Stimulated activated CD4-positive, alpha-beta T cell treated with anti-CD3 and anti-CD28 coated beads, Interleukin-1b, Interleukin-23, amount 100 ng/mL, for 24 hours (primary cell): ENCODE measurements at places on chromosomes 6 and 20.

DNA sequence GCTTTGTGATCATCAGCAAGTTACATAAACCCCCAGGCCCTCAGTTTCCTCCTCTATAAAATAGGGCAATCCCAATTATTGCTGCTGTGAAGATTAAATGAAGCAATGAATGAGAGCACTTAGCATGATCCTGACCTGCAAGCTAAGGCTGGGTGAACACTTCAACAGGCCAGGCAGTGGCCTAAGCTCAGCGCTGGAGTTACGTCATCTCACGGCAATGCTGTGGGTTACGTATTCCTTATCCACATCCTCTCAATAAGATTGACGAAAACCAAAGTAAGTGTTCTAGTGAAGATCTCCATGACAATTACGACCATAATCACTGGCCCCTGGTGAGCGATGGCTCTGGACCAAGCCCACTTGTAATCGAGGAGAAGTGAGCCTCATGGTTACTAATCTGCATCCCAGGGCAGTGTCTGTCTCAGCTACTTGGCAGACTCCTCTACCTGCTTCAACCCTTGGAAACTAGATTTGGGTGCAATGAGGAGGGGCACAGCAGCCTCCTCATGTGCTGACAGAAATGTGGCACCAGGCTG, 274.1 kb upstream of the ARID1B start:
- no peak for DNase-seq

GRCh38 chr6:108452711-108453195, 108.0 kb upstream of the FOXO3 start:
- no peak for DNase-seq

GRCh38 chr6:158836625-158837311, 17.6 kb upstream of the EZR start:
- DNase-seq, result no peak

GRCh38 chr6:41370488-41371111, 35.2 kb downstream of the NCR2 start:
- no peak for DNase-seq

- no peak for DNase-seq
Observed at GRCh38 chr20:59932616-59933295, 681 bp downstream of the SYCP2 start.

GRCh38 chr6:70413992-70414494, 735 bp downstream of the FAM135A start:
- no peak for DNase-seq

DNA sequence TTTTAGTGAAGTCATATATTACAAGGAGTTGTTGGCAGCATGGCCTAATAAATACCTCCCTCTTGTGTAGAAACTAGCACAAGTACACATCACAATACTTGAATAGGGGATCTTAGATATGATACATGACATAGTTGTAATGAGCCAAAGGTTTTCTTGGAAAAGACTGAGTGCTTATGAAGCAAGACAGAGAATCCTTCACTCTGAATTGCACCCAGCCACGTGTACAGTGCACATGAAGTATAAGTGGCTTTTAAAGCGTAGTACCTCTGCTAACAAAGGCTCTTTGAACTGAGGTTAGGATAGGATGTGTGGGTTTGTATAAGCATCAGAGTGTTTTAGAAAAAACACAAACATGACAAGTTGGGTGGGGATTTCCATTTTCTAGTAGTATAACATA, 145.5 kb upstream of the STMND1 start:
- no peak for DNase-seq

DNA sequence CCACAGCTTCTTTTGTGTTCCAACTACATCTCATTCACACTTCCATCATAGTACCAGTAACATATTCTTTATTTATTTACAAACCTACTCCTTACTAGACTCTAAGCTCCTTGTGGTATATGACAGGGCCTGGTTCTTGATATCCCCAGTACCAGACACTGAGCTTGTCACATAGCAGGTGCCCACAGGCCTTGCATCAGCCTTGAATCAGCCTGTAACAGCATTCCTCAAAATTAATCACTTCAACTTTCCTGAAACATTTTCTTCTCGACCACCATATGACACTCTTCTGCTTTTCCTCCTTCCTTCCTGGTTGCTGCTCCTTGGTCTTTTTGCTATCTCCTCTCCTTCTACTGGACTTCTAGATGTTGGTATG, 24.7 kb upstream of the SRPK1 start:
- no peak for DNase-seq

DNA sequence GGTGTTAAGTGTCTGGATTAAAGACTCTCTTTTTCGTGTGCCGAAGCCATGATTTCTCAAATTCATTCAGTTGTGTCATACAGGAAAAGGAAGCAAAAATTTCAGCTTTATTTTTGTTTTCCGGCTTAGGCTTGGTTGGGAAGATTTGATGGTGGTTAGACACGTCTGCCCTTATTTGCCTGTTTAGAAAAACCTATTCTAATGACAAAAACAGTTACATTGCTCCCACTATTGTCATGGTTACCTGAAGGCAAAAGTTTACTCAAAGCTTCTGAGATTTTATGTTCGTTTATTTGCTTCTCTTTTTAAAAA, 982 bp downstream of the DNAJC5 start:
- no peak for DNase-seq

- no peak for DNase-seq
Observed at GRCh38 chr6:148653138-148653776, 93.6 kb upstream of the UST start.

GRCh38 chr20:24584538-24585356, 115.3 kb downstream of the SYNDIG1 start:
- no peak for DNase-seq

DNA sequence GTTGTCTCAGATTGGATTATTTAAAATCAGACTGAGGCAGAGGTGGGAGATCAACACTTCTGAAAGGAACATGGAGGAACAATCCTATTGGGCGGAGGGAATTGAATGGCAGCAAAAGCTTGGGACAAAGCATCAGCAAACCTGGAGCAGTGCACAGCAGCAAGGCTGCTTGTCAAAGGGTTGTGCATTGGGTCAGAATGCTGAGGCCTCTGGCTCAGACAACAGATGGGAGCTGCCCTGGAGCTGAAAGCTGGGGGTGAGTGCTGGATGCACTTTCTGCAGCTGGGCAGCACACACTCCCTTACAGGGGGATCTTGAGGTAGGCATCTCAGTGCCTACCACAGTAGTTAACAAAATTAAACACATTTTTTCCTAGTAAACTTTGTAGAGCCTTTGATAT, 634.4 kb upstream of the MMS22L start:
- no peak for DNase-seq

DNA sequence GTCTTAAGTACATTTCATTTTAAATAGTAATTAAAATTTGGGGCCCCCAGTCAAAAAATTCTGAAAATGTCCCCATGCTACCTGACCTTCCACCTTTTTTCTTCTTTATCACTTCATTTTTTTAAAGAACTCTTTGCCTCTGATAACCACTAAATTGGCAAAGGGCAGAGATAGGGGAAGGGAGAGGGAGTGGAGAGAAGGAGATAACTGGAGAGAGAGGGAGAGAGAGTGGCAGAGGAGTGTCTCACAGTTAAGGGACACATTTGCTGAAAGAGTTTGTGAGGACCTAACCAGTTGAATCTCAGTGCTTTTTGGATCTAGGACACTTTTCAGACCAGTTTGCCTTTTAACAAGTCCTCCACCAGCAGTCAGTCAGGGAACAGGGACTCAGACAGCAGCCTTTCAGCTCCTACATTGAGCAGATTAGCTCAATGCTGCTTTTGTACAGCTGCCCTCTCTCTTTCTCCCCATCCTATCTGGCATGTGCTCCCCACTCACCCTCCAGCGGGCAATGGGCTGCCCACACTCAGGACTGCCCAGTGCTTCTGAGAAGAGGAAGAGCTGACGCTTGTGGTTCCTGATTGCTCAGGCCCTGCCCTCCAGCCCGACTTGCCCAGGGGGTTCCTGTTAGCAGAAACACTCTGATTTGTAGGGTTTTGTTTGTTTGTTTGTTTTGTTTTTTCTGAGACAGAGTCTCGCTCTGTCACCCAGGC, 14.4 kb downstream of the ARMC2 start:
- no peak for DNase-seq

GRCh38 chr20:20785226-20785625, 72.8 kb upstream of the RALGAPA2 start:
- no peak for DNase-seq

DNA sequence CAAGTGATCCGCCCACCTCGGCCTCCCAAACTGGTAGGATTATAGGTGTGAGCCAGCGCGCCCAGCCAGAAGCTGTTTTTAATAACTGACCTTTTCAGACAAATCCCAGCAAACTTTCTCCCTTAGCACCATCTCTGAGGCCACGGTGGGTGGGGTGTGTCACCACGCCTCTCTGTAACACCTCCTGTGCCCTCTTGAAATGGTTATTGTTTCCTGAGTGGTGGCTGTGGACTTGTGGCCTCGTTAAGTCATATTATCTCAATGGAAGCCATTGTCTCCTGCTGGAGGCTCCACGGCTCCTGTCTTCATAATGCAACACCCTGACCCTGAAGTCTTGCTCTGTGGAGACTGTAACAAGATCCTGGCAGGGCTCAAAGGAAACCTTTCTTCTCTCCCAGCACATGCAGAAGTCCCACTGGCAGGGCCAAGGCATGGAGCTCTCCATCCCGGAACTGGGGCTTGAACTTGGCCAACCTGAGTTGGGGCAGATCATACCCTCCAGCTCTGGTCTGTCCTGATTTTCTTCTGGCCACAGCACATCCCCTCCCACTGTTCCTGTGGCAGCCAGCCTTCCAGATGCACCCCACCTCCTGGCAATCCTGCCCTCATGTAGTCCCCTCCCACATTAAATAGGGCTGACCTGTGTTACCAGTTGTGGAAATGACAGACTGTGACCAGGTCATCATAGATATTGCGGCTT, 81.1 kb downstream of the SNX5 start:
- no peak for DNase-seq

GRCh38 chr6:94163877-94164276, 744.5 kb upstream of the EPHA7 start:
- DNase-seq, result no peak

- DNase-seq, result no peak
Observed at GRCh38 chr6:81609736-81610135, 142.7 kb downstream of the TENT5A start.

DNA sequence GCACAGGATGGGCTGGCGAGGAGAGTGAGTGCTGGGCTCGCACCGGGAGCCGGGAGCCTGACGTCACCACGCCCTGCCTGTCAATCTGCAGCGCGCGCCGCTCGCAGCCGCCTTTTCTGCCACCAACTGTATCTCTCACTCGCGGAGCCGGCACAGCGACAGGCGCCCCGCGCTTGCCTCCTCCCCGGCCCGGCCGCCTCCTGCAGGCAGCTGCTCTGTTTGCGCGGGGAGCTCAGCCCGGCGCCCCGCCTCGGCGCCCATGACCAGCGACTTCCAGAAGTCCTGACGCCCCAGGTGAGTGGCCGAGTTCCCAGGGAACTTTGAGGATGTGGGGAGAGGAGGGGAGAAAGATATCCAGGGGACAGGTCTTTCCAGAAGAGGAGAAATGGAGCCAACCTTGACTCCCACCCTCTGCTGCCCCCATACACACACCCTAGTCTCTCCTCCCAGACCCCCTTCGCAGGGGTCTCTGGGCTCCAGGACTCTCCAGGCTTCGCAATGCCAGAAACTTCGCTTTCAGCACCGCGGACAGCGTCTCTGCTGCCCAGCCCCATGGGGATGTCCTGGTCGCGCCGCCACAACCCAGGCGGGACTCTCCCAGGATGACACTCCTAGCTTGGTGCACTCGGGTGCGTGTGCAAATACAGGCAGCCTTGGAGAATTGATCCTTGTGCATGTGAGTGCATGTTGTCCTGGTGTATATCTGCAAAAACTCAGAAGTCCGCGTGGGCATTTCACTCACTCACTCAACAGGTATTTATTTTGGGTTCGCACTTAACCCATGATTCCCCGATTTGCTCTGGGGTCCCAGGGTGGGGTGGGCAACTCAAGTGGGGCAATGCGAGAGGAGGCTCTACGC, at the start of gene GPR6:
Gene GPR6, plus strand, starts transcription at position 138 of the 859 bp plus-strand sequence. CDS start 802 bp downstream, outside the sequence.
- DNase-seq, result no peak

GRCh38 chr20:40359131-40359912, 329.7 kb downstream of the MAFB start:
- no peak for DNase-seq

GRCh38 chr20:54389596-54390280, 85.7 kb upstream of the DOK5 start:
- DNase-seq, result no peak
